CD4-positive, alpha-beta T cell treated with Interleukin-4 for 4 hours (primary cell): ENCODE measurements at places on chromosomes 6 and 20.

DNA sequence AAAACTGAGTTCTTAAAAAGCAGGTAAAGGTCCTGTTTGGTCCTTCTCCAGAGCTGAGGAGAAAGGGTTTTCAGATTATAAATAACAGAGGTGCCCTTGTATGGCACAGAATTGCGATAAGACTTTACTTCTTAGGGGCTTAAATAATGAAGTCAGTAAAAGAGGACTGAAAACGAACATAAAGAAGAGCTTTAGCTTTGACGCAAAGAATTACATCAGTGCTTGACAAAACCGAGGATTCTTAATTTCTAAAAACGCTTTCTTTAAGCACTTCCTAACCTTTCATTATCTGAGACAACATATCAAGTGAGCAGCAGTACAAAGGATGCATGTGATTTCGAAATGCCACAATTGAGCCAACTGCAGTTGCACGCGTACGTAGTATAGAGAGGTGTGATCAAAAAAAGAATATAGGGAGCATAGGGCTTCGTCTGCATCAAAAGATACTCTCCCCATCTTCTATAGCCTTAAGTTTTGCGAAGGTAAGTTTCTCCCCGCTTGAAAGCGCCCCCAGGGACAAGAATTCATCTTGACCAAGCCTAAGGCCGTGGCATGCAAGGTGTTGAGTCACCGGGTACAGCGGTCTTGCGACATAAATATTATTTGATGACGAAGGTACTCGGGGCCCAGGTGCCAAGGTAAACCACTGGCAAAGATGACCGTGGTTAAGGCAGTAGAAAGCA lies 778 bp upstream of the LOC128125822 start:
- peak; percentile 46 for DNase-seq

- no peak for DNase-seq
Measured at GRCh38 chr20:8757146-8757545, 311.7 kb upstream of the PLCB4 start.

DNA sequence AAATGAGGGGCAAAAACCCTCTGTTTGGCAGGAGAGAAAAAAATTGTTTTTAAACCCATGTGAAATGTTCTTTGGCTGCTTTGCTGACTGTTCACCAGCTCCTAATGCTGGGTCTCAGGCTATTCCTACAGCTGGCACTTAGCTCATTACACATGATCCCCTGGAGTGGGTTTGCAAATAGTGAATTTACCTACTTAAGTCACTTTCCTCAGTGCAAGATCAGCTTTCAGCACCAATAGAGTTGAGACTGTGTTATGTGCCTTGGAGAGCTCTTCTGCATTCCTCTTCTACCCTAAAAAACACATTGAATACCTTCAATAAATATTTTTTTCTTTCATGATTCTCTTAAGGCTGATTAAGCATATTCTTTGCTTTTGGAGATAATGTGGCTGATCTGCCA lies 58.4 kb upstream of the PRDM1 start:
- DNase-seq: no peak

DNA sequence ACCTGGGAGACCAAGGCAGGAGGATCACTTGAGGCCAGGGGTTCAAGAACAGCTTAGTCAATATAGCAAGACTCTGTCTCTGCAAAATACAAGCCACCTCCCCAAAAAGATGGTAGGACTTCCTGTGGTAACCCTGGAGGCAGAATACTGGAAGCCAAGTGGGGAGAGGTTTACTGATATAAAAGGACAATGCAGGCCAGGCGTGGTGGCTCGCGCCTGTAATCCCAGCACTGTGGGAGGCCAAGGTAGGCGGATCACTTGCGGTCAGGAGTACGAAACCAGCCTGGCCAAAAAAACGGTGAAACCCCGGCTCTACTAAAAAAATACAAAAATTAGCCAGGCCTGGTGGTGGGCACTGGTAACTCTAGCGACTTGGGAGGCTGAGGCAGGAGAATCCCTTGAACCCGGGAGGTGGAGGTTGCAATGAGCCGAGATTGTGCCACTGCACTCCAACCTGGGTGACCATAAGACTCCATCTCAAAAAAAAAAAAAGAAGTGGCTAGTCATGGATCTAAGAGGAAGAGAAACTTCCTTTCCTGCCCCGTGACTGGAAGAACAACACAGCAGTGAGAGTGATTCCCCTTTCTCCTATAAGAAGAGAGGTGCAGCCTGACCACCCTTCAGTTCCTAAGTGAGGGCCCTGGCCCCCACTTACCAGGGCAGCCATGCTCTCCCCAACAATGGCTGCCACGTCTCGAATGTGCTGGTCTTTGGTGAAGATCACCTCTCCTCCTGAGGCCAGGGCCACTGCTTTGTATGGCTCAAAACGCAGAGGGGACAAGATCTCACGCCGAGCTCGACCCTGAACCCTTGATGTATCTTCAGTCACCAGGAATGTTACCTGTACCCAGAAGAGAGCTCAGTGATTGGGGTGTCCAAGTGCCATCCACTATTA lies 6.2 kb downstream of the SAPCD1 start:
- no peak for DNase-seq

DNA sequence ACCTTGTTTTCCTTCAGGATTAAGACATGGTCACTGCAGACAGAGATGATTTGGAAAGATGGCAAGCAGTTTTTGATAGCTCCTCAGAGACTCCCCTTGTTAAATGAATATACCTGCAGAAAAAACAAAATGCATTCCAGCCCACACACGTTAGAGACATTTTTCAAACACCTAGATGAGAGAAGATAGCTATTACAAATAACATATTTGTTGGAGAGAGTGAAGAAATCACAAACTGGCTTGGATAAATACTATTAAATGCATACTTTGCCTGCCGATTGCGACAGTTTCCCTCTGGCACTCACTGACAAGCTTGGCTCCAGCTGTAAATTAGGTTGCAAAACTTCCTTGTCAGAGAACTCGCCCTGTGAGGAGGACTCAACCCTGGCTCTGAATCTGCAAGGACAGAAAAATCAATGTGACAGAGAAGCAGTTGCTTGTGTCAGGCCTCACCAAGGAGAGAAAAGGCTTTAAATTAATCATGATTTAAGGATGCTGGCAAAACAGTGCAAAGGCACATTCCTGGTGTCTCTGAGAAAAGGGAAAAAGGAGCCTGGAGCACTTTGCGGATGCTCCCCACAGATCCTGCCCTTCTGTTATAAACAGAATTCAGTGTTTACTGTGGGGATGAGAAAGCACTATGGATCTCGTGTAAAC lies 423.7 kb upstream of the MARCKS start:
- DNase-seq: no peak

- no peak for DNase-seq
Measured at GRCh38 chr20:62494537-62494936, 18.7 kb upstream of the GATA5 start.

DNA sequence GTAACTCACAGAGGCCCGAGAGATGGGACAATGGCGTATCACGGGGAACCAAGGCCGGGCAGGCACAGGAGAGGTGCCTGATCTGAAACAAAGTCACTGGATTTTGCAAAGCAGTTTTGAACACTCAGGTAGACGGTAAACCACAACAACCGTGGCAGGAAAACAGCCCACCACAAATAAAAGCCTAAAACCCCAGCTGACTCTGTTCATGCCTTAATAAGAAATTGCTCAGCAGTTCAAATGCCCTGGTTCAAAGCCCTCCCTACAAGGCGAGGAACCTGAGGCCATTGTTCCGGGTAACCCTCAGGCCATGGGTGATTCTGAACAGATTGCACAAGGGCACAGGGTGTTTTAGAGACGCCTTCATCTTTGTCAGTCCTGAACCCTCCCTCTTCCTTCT lies 114.2 kb downstream of the MAP3K7 start:
- DNase-seq: peak; percentile 62

DNA sequence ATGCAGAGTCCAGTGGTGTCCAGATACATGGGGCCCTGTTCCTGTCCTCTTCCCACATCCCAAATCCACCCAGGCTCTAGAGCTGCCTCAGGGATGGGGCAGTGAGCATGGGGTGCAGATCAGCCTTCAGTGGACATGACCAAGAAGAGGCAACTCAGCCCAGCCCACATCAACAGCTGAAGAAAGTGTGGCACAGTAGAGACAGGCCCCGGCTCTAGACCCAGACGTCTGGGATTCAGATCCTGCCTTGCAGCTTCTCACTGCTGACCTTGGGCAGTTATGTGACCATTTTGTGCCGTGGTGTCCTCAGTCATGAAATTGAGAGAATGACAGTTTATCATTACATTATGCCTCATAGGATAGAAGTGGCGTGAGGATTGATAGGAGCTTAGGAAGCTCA lies 54.6 kb upstream of the CST7 start:
- DNase-seq: no peak

DNA sequence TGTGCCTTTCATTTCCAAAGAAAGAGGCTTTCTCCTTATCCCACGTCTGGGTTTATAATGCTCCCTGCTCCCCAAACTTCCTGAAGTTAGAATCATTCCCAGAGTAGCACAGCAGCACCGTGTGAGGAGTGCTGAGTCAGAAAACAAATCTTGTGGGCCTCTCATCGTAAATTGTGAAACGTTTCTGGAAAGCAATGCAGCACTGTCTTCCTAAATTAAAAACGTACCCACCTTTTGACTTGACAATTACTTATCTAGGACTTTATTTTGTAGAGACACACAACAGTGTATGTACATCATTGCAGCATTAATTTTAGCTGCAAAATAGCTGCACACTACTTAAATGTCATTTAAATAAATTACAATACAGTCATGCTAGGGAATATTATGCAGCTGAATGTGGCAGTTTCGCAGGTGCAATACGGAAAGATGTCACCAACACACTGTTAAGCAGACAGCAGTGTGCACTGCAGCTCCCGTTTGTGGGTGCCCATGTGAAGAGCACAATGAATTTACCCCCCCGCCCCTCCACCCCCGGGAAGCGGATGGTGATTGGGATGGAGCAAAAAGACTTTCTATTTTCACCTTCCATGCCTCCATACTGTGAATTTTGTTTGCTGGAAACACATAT lies 30.8 kb downstream of the RRBP1 start:
- no peak for DNase-seq

- no peak for DNase-seq
Measured at GRCh38 chr6:71579902-71580301, 291.3 kb downstream of the OGFRL1 start.

GRCh38 chr20:32241807-32242206 lies 34.1 kb downstream of the POFUT1 start:
- DNase-seq: no peak

DNA sequence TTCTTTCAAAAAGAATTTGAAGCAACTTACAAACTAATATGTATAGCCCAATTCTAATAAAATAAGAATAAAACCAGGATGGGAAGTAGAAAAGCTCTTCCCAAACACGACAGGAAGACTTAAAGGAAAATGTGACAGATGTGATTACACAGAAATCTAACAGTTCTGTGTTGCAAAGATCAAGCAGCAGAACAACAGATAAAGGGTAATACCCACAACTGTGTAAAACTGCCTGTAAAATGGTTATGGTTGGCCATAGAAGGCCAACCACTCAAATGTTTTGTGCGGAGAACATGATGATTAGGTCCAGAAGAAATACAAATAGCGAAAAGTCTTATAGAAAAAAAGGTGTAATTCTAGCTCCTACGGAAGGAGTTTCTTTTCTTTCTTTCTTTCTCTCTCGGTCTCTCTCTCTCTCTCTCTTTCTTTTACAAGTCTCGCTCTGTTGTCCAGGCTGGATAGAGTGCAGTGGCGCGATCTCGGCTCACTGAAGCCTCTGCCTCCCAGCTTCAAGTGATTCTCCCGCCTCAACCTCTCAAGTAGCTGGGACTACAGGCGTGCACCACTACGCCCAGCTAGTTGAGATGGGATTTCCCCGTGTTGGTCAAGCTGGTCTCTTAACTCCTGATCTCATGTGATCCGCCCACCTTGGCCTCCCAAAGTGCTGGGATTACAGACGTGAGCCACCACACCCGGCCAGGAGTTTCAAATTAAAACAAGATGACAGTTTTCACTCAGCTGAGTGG lies 128.5 kb downstream of the QRSL1 start:
- DNase-seq: no peak

DNA sequence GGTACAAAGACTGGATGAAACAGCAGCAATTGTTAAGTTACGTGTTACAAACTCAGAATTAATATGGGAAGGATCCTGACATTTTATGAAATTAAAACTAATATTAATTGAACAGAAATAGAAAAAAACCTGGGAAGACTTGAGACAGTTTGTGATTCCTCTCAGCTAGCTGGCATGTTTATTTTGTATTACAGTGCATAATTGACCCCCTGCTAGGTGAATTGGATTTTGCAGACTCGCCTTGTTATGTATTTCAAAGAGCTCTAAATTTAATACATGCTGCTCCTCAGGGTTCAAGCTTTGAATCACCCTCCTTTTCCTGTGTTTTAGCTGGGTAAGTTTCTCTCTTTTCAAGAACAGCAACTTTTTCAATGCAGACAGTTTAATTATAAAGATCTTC lies 339.4 kb downstream of the PLCB1 start:
- DNase-seq: no peak

- DNase-seq: no peak
Measured at GRCh38 chr6:129590408-129591022, 119.5 kb downstream of the ARHGAP18 start.

- DNase-seq: no peak
Measured at GRCh38 chr6:149544646-149545257, 1.1 kb downstream of the PPIL4 start.

DNA sequence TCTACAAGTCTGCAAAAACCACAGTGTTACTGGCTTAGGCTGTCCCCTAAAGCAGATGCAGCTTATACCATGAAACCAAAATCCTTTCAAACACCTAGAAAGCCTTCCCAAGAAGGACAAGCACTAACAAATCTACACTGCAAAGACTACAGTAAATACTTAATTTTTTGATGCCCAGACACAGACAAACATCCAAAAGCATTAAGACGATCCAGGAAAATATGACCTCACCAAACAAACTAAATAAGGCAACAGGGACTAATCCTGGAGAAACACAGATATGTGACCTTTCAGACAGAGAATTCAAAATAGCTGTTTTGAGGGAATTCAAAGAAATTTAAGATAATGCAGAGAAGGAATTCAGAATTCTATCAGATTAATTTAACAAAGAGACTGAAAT lies 423.5 kb downstream of the COL12A1 start:
- no peak for DNase-seq

DNA sequence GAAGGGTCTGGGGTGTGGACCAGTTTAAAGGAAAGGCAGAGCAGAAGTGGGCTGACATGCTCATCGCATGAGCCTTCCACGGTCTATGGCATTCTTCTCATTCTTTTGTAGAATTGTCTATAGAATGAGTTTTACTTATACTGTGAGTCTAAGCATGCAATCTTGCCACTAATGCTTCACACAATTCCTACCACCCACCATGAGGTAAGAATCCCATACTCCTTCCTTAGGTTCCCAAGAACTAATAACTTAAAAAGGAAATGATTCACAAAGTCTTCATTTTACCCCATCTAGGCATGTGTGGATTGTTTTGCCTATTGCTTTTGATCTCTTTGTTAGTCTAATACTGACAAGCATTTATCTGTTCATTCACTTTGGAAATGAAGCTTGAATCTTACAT lies 195.2 kb downstream of the LY86 start:
- DNase-seq: no peak

- no peak for DNase-seq
Measured at GRCh38 chr6:53070806-53071205, 5.6 kb downstream of the FBXO9 start.

DNA sequence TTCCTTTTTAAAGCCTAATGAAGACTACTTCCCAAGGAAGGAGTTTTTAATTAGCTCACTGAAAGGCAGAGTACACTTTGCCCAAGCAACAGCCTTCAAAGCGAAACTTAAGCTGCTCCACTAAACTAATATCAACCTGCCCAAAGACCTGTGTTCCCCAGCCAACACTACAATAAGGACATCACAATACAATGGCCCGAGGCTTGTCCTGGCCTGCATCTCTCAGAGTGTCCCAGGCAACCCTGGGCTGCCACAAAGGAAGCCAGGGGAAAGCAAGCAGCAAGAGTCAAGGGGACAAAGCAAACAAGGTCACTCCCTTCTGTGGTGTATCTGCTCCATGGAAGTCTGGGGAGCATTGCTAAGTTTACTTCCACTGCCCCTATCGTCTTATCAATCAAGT lies 52.3 kb downstream of the PIGU start:
- DNase-seq: no peak
